Activated T-helper 2 cell treated with anti-CD3 and anti-CD28 coated beads, Interferon-gamma antibody, Interleukin-2, Interleukin-4, amounts not matched to agents 10 μg/mL and 5 μg/mL and 100 μg/mL, durations not matched to agents 14 hours and 24 hours and 36 hours (primary cell): ENCODE measurements at places on chromosomes 16 and 17. TPM values are rescaled to one million over a fixed set of nuclear protein-coding genes. Genes with fewer than 3 reads are reported as not detected.

Gene MYH10
- total RNA-seq: 13.2 and 20.7 TPM in 2 replicates

- H3K4me1 ChIP-seq: no peaks in the 10 kb centered on the region
- no peak for DNase-seq
- no peaks in the 10 kb centered on the region for H3K36me3 ChIP-seq
- H3K27me3 ChIP-seq: peaks cover 9% of the 10 kb centered on the region
- H3K27ac ChIP-seq: no peak overlapping the region
Observed at GRCh38 chr17:58789831-58790230, 34.2 kb downstream of the PPM1E start.

GRCh38 chr17:29956225-29956624 lies 14.8 kb downstream of the EFCAB5 start:
- H3K4me1 ChIP-seq: no peaks in the 10 kb centered on the region
- DNase-seq: no peak
- no peak overlapping the region for H3K4me3 ChIP-seq
- no peaks in the 10 kb centered on the region for H3K27me3 ChIP-seq

DNA sequence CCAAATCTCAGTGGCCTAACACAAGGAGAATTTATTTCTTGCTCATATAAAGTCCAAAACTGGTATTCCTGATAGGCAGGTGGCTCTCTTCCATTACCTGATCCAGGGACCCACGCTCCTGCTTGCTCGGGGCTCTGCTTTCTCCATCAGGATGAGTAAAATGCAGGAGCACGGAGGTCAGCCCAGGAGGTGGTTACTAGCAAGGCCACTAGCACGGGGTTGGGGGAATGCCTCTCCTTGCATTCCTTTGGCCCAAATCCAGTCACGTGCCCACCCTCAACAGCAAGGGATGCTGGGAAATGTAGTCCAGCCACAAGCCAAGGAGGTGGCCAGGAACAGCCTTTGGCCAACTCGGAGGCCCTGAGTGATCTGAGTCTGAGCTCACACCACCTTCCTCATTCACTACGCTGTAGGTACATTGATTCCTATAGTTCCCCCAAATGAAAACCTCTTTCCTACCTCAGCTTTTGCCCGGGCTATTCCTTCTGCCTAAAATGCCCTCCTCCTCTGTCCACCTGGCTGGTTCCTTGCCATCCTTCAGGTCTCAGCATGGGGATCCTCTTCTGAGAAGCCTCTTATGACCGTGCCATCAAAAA lies 38.3 kb upstream of the HAPSTR1 start:
- peaks cover 4% of the 10 kb centered on the region for H3K4me1 ChIP-seq
- DNase-seq: no peak
- no peaks in the 10 kb centered on the region for H3K36me3 ChIP-seq
- no peaks in the 10 kb centered on the region for H3K27me3 ChIP-seq

DNA sequence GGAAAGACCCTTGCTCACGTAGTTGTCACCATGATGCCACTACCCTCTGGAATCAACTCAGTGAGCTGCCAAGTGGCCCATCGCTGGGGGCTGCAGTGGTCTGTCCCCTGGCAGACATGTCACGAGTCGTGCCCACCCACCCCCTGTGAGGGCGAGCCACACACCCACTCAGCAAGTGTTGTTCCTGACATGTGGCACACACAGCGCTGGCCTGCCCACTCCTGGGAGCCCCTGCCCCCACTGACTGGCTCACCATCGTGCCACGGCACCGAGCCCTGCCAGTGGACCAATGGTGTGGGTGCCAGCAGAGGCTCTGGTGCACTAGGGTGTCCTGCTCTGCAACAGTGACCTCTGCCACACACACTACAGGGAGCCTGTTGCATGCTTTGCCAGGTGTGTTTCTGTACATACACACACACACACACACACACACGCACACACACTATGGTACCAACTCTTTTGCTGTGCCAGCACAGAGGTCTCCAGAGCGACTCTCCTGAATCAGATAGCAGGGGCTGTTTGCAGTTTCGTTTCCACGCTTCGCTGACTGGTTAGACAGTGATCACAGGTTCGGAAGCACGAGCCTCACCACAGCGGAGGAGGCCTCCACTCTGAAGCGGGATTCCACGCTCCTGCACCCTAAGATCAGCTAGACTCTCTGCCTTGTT lies 7.7 kb downstream of the RTN4RL1 start:
- no peak overlapping the region for H3K27ac ChIP-seq
- no peaks in the 10 kb centered on the region for H3K36me3 ChIP-seq
- no peak overlapping the region for H3K4me3 ChIP-seq
- no peaks in the 10 kb centered on the region for H3K4me1 ChIP-seq
- no peak for DNase-seq

GRCh38 chr17:8966926-8967325 lies 1.4 kb upstream of the PIK3R5 start:
- DNase-seq: no peak
- H3K27me3 ChIP-seq: no peaks in the 10 kb centered on the region
- peaks cover 36% of the 10 kb centered on the region for H3K4me1 ChIP-seq
- H3K27ac ChIP-seq: no peak overlapping the region
- peaks cover 45% of the 10 kb centered on the region for H3K36me3 ChIP-seq
- H3K4me3 ChIP-seq: peak overlapping the region; percentile 99

Gene KRTAP4-1
- not detected in 2 replicates for total RNA-seq

Gene TBC1D3D
- 1.5 TPM in 1 of 2 replicates, not detected in the other for total RNA-seq

DNA sequence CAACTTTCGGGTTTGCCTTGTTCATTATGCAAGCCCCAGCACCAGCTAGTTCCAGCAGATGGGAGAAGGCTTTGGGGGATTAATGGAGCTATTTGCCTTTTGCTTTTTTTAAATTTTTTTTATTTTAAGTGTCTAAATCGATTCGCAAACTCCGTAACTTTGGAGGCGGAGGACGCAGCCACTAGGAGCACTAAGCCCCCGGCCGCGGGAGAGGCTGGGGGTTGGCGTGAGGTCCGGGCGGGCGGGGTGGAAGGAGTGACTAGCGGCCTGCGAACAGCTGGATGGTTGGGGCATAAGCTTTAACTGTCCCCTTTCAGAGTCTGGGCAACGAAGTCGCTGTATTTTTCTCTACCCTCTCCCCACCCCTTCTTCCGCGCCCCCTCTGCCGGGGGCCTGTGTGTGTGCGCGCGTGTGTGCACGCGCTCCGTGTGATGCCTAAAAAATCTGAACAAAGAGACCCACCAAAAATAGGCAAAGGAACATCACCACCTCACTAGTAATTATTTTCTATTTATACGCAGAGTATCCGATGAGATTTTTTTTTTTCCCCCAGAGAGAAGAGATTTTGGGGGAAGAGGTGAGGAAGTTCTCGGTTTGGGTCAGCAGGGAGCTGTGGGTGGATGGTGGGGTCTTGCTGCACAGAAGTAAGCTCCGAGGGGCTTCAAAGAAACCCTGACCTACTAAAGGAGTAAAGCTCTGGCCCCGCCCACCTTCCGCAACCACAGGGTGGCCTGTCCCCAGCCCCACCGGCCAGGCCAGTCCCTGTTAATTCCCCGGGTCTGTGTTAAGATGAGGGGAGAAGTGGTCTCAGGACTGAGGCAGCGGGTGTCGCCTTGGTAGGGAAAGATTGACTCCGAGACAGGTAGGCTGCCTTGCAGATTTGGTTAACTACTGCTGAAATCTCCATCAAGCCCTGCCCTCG lies 2.3 kb downstream of the SHISA9 start:
- DNase-seq: no peak
- H3K27me3 ChIP-seq: peaks cover 51% of the 10 kb centered on the region
- no peaks in the 10 kb centered on the region for H3K36me3 ChIP-seq
